Kasumi-1 (cell line): ENCODE measurements at places on chromosomes 5 and 9.
A peak's percentile ranks its signal among the peaks of the same experiment; 100 is the strongest.

GRCh38 chr5:37815913-37816312 is 23.9 kb downstream of the GDNF start:
- DNase-seq = no peak

DNA sequence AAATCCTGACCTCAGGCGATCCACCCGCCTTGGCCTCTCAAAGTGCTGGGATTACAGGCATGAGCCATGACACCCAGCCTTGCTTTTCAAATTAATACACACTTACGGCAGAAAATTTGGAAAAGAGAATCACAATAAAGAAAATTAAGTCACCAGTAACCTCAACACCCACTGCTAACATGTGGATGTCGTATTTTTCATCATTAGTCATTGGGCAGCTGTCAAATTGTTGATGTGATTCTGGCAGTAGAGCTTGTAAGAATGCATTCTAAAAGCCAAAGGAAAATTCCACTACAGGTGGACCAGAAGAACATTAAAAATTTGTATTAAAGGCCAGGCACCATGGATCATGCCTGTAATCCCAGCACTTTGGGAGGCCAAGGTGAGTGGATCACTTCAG is 237.3 kb upstream of the TUT7 start:
- no peak for DNase-seq

GRCh38 chr5:151141535-151141934 is 16.0 kb downstream of the ANXA6 start:
- no peak for DNase-seq

GRCh38 chr9:18358325-18358724 is 115.6 kb upstream of the ADAMTSL1 start:
- DNase-seq = no peak

- DNase-seq = peak; percentile 38
Observed at GRCh38 chr9:77648234-77649108, at the start of gene GNA14. Gene GNA14, minus strand, starts transcription at chr9:77648322. Its CDS starts 529 bp downstream, at chr9:77647793.

GRCh38 chr5:67960939-67961338 is 254.6 kb upstream of the PIK3R1 start:
- DNase-seq = no peak
